ENCODE measurements at places on chromosomes 3 and 15.

GRCh38 chr15:56797720-56798275 lies 64.5 kb upstream of the ZNF280D start:
- DNase-seq = no peak

- DNase-seq = no peak
Observed at GRCh38 chr15:90887037-90887481, 2.8 kb downstream of the FES start.

GRCh38 chr15:69317392-69317841 lies 18.7 kb downstream of the PAQR5 start:
- no peak for DNase-seq

DNA sequence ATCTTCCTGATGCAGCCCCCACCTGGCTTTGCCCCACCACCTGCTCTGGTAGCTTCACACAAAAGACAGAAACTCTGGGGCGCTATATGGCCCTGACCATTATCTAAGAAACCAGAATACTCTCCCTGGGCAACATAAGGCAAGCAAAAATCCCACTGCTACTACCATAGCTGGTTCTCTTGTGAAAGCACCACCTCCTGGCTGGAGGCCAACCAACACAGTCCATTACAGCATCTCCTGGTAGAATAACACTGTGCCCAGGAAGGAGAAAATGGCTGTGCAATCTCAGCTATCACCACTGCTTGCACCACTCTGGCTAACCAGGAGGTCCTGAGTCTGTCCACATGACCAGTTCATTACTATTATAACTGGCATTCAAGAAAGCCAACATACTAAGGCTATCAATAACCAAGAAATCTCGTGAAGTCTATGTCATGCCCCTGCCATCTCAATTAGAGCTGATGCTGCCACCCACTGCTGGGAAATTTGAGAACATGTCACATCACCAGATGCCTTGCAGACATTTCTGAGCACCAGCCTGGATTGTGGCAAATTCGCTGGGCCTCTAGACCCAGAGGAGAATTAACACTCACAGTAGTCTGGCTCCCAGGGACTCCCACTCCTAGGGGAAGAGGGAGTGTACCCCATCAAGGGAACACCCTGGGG lies 1114.8 kb downstream of the ROBO2 start:
- no peak for DNase-seq

DNA sequence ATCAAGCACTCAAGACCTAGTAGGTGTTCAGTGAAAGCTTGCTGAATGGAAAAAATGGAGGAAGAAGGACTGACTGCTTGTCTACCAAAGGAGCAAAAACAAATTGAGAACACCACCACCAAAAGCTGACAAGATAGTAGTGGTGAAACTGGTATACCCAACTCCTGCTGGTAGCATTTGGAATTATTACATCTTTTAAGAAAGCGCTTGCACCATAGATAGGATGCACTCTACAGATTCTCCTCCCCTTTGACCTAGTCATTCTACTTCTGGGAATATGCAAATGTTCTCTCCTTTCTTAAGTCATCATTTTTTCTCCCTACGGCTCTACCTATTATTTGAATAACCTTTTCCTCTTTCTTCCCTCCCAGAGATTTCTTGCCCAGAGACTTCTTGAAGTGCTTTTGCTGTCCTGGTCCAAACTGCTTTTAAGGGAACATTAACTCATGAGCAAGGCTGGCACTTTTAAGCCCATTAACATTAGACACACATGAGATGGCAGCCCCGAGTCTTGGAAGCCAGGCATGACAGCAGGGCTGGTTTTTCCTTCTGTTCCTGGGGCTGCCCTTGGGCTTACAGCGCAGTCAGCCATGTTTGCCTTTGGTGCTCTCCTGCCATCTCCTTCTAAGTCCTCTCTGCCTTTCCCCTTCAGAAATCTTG lies 75.0 kb upstream of the TLE3 start:
- no peak for DNase-seq

GRCh38 chr3:196996454-196997265 lies 28.0 kb upstream of the PIGZ start:
- no peak for DNase-seq

GRCh38 chr3:45817831-45818522 lies 21.6 kb upstream of the SLC6A20 start:
- DNase-seq = no peak

GRCh38 chr3:2880218-2880756 lies 229.9 kb downstream of the IL5RA start:
- no peak for DNase-seq

GRCh38 chr3:108044699-108045098 lies 46.1 kb downstream of the CD47 start:
- no peak for DNase-seq

DNA sequence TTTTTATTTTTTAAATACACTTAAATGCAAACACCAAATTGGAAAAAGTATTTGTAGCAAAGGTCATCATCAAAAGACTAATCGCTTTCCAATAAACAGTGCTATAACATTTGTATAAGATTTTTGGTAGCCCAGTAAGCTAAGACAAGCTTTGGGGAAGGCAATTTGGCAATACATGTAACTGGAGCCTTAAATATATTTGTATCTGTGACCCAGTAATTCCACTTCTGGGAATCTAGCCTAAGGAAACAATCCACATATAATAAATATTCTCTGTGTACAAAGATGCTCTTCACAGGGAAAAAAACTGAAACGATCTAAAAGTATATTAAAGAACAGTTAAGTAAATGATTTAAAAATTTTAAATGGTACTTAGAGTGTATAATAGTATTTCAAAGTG lies 65.5 kb upstream of the TJP1 start:
- no peak for DNase-seq

DNA sequence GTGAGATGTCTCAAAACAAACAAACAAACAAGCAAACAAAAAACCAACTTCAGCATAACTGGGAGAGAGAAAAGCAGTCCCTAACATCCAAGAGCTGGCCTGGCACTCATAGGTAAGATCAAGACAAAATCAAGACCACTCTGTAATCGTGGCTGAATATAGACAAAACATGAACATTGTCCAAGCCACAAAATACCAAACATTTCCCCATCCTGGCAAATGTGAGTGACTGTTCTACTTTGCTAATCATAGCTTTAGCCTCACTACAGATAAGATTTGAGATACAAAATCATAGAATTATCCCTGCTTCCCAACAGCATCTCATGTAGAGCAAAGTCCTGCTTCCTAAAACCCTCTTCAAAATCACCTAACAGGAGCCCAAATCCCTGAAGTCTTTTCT lies 116.7 kb upstream of the PRTG start:
- no peak for DNase-seq

DNA sequence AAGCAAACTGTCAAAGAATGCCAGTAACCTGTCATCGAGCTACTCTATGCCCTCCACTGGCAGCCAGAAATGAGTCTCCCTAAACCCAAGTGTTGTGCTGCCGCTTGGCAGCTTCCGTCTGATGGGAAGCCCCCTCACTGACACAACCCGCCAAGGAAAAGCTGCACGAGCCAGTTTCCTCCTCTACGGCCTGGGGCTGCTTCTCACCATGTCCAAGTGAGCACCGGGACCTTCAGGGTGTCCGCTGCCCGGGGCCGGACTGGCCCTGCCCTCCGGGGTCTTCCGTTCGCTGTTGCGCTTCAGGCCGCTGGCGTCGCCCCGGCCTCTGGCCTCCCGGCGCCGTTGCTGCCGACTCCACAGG lies 490 bp downstream of the TOMM70 start:
- peak; percentile 5 for DNase-seq

DNA sequence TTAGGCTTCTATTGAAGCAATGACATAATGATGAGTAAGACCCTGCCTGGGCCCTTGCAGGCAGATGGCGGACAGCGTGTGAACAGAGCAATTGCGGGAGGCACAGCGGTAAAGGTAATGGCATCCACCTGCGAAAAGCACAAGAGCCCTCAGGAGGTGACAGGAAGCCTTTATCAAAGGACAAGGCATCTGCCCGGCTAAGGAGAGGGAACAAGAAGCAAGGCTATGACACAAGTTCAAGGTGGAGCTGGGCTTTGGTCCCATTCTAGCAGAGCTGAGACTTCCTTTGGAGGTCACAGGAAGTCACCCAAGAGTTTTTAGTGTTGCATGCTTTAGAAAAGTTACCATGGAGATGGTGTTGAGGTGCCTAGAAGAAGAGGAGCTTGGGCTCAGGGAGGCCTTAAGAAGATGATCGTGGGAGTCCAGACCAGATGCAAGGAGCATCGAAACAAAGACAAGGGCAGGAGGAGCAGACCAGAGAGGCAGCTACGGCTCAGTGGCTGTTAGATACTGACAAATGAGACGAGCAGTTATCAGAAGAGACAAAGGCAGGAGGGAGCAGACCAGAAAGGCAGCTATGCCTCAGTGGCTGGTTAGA lies 34.5 kb downstream of the OSBPL10 start:
- no peak for DNase-seq

GRCh38 chr3:52109611-52110301 lies 44.5 kb downstream of the POC1A start:
- no peak for DNase-seq

- DNase-seq = no peak
Observed at GRCh38 chr3:46576879-46577278, 10.8 kb upstream of the LRRC2 start.

DNA sequence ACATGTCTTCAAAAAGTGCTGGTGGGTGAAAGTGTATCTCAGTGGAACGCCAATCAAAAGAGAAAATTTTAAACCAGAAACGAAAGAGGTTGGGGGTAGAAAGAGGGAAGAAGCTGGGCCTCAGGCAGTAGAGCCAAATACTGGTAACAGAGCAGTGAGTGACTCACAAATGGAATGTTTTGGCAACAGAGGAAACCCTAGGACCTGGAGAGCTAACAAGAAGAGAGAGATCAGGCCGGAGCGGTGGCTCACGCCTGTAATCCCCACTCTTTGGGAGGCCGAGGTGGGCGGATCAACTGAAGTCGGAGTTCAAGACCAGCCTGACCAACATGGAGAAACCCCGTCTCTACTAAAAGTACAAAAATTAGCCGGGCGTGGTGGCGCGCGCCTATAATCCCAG lies 450.8 kb upstream of the NAALADL2 start:
- no peak for DNase-seq

- DNase-seq = no peak
Observed at GRCh38 chr3:4174791-4175190, 128.4 kb upstream of the SETMAR start.

DNA sequence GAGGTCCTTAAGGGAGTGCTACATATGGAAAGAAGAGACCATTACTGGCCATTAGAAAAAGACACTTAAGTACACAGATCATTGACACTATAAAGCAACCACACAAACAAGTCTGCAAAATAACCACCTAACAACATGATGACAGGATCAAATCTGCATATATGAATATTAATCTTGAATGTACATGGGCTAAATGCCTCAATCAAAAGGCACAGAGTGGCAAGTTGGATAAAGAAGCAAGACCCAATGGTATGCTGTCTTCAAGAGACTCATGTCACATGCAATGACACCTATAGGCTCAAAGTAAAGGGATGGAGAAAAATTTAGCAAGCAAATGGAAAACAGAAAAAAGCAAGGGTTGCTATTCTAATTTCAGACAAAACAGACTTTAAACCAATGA lies 28.4 kb upstream of the CCNL1 start:
- no peak for DNase-seq

DNA sequence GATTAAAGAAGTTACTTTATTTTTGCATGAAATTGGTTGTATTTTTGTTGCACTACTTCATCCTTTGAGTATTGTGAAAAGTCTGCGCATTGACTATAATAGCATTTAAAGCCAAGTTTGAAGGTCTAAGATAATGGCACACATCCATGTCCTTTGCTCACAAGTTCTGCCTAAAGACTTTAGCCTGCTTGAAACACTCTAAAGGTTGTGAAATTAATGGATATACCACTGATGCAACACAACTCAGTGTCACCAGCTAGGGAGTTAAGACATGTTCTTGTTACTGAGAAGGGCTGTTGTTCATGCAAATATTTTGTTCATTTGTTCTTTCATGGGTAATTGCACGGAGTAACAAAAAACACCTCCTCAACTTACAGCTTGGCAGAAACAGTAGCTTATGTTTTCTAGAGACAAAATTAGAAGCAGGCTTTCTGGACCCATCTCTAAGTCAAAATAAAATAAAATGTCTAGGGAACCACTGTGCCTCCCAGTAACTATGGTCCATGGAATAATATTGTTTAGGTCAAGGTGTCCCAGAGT lies 83.9 kb downstream of the PPARG start:
- DNase-seq = no peak

DNA sequence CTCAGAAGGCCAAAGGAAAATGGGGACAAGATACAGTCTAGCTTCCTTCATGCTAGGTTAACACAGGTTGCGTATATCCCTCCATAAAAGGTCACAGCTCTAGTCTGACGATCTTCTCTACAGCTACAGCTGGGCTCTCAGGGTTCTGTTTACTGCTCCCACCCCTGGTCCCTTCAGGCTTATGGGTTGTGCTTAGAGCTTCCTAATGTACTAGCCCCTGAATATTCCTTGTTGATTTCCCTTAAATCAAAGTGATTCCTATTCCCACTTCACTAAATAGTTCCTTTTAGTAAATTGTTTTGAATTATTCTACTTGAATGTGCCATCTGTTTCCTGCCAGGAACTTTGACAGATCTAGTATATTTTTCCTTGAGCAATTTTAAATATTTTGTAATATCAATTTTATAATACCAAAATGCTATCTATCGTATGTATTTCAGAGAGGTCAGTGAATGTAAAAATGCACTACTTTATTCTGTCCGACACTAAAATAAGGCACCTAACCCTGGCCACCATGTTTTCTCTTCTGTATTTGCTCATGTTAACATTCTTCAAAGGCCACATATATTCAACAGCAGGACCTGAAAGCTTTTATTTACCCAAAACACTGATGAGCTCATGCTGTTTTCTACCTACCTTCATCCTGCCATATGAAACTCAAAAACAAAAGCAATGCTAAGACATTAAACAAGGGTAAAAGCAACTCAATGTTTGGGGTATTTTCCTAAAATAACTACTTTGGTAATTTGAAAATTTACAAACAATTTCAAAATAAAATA lies 92.8 kb upstream of the TGFBR2 start:
- DNase-seq = no peak

- no peak for DNase-seq
Observed at GRCh38 chr15:25451501-25451900, 12.7 kb upstream of the UBE3A start.

GRCh38 chr15:67481680-67482079 lies 39.3 kb upstream of the C15orf61 start:
- DNase-seq = no peak

DNA sequence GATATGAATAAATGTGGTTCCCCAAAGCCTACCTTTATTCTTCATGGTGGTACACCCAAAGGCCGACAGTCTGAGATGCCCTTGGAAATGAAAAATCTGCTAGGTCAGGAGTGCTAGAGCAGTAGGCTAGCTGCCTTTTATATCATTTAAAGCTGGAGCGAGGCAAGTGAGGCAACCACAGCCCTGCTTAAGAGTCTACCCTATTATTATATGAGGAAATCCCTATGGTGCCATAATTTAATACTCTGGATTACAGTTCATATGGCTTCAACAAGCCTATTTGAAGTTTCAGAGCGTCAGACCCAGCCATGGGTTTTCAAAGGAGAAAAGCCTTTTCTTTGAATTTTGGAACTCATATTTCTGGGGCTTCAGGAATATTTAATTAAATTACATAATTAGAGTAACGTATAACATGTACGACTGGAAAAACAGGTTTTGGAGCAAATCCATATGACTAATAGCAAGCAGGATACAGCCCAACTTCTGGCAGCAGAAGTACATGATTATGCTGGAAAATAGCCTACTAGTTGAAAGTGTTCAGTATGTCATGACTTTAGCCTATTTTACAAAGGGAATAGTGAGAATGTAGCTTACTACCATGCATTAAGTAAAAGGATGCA lies 18.0 kb upstream of the SLTM start:
- no peak for DNase-seq

Measured in stimulated activated CD4-positive, alpha-beta T cell treated with anti-CD3 and anti-CD28 coated beads, Interleukin-12 subunit alpha, Interleukin-12 subunit beta, amount 100 ng/mL, for 48 hours (primary cell).